MG63 (cell line): ENCODE measurements at places on chromosomes 12 and 14. TPM values are rescaled to one million over a fixed set of nuclear protein-coding genes. Genes with fewer than 3 reads are reported as not detected.

DNA sequence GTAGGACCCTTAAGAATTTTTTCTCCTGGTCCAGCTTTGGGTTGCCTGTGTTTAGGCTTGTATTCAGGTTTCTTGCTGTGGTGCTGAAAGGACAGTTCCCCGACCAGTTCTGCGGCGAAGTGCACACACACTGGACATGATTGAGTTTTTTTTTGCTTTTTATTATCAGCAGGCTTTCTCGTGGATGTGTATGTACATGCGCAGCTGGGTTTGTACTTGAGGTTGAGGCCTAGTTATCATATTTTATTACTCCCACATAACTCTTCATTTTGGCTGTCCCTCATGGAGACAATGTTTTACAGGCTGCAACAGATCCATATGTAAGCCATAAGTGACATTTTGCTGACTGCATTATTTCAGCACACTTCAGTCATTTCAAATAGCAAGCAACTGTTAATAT, 2.5 kb downstream of the SCN8A start:
- DNase-seq = peak; percentile 31

Gene CEP170B
- 7.5 and 13.6 TPM in 2 replicates for total RNA-seq

DNA sequence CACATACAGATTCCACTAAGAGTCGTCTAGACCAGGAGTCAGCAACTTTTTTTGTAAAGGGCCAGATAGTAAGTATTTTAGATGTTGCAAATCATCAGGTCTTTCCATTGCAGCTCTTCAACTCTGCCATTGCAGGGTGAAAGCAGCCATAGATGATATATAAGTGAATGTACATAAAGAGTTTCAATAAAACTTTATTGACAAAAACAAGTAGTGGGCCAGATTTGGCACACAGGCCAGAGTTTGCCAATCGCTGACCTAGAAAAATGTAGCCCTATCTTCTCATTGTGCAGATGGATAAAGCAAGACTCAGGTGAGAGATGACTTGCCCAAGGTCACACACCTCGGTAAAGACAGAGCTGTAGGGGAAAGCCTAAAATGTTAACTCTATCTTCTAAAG, 474.7 kb downstream of the MED13L start:
- DNase-seq = no peak

Gene SOAT2
- total RNA-seq = not detected in 2 replicates

Gene NPFF
- total RNA-seq = not detected in 2 replicates

GRCh38 chr12:53056901-53057300, 7.0 kb downstream of the TNS2 start:
- no peak for DNase-seq

- DNase-seq = no peak
Observed at GRCh38 chr12:17540921-17541320, 549.1 kb downstream of the RERGL start.

GRCh38 chr14:43003845-43004244, 1397.2 kb downstream of the LRFN5 start:
- DNase-seq = no peak

DNA sequence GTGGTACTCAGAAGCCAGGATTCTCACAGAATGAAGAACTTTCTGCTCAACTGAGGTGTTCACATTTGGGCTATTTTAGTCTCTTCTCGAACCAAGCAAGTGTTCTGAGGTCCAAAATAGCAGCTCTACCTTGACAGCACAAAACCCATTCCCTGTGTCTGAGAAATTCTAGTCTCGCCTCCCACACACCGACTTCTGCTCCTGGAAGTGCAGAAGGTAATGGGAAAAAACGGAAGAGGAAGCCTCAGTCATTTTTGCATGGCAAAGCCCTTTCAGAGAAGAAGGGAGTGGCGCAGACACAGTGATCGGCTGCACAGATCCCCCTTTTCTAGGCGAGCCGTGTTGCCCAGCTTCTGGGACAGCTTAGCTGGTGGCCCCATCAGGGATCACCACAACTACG, 31.2 kb upstream of the VPS33A start:
- no peak for DNase-seq

- DNase-seq = peak; percentile 60
Observed at GRCh38 chr14:51368721-51369163, 128.7 kb downstream of the TMX1 start.

DNA sequence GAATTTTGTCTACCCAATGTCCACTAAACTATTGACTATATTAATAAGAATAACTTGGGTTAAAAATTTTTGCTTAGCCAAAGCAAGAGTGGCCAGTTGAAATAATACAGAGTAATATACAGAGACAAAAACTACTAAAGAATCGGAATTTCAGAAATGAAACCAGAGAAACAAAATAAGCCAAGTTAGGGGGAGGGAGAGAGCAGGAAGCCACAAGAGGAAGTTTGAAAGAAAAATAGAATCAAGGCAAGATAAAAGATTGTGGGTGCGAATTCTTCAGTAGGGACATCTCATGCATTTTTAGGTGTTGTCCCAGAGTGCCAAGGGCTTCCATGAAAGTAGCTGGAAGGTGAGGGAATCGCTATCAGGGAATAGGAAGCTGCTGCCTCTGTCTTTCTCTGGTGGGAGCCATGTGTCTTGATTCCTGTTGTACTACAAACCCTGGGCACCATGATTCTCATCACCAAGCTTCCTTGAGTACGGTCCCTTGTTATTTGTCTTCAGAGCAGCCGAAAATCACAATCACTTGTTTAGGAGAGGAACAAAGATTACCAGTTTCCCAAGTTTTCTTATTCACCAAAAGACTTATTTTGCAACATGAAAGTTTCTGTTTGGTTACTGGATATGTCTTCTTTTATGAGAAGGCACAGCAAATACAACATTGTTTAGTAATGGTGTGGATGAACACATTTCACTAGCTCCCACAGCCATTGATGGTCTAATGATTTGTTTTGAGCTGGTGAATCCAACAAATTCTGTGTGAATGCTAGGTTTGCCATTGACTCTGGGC, 16.7 kb downstream of the NEUROD4 start:
- DNase-seq = no peak

Gene CCDC197
- not detected in 2 replicates for total RNA-seq

- DNase-seq = peak; percentile 2
Observed at GRCh38 chr12:66516133-66516532, 162.7 kb downstream of the GRIP1 start.

GRCh38 chr14:85822236-85822635, 292.3 kb downstream of the FLRT2 start:
- DNase-seq = no peak

GRCh38 chr12:22743700-22744099, 118.7 kb downstream of the ETNK1 start:
- DNase-seq = no peak

Gene MTRFR
- total RNA-seq = 17.6 and 27.1 TPM in 2 replicates

DNA sequence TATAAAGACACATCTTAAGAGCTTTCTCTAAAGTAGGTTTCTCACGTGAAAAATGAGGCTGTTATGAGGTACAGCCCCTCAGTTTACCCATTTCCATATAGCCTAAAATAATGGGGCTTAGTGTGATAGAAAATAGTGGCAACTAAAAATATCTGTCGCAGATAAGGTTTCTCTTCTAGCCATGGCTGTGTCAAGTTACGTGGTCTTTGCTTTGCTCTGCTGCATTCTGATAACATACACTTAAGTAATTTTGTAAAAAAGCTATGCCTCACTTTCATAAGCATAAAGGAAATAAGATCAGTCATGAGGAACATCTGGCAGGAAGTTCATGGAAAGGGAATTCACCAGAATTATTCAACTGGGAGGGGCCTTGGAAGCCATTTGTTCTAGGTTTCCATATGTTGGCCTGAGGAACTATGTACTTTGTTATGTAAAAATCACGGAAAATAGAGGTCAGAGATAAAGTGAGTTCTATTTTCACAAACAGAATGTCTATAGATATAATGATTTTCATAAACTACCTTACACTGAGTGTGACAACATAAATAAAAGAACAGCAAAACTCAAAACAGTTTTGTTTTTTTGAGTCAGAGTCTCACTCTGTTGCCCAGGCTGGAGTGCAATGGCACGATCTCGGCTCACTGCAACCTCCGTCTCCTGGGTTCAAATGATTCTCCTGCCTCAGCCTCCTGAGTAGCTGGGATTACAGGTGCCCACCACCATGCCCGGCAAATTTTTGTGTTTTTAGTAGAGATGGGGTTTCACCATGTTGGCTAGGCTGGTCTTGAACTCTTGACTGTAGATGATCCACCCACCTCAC, 195.6 kb upstream of the KRR1 start:
- no peak for DNase-seq

DNA sequence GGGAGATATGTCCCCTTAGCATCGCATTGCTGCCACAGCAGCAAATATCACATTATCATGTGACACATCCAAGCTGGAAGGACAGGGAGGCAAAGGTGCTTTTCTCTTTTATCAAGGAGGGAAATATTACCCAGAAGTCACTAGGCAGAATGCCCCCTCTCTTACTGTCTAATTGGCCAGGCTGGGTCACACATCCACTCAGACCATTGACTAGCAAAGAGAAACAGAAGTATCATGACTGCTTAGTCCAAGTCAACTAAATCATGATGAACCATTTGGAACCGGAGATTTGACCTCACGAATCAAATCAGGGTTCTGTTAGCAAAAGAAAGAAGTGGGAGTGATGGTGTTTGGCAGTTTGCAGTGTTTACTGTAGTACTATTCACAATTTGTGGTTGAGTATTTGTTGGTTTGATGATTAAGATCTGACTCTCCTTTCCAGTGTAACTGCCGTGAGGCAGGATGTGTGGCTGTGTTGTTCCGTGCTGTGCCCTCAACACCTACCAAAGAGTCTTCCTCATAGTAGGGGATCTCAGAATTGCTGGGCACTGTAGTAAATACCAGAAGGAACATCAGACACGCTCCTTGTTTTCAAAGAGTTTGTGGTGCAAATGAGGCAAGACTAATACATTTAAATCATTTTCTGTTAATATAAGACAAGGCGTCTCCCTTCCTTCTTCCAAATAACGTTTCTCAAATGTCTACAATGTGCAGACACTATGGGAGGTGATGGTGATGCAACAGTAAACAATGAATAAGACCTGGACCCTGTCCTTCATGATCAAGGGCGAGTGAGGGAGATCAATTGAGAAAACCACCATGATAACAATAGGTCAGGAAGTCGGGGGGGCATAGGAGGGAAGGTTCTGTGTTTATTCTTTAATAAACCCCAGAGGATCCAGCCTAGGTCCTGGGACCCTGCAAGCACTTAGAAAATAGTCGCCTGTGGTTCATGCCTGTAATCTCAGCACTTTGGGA, 194.4 kb upstream of the CRY1 start:
- DNase-seq = peak; percentile 58

Gene GPR68
- 2.0 and 3.9 TPM in 2 replicates for total RNA-seq

Gene ACSM4
- not detected in 2 replicates for total RNA-seq

Gene MANSC4
- not detected in 2 replicates for total RNA-seq

- no peak for DNase-seq
Observed at GRCh38 chr12:20491290-20491689, 123.0 kb downstream of the PDE3A start.

DNA sequence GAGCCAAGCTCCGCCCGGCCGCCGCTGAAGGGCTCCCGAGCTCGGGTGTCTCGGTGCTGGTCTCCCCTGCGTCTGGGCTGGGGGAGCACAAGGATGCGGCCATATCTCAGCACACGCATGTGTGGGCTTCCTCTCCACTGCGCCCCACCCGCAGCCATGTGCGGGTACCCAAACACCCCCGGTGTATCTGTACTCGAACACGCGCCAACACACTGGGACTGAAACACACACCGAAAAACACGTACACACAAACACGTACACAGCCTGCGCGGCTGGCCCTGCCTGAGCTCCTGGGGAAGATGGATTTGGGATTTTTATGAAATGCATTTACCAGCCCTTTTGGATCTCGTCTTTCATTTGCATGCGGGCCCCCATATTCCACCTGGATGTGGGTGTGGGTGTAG, 897 bp upstream of the TBX3 start:
- no peak for DNase-seq

DNA sequence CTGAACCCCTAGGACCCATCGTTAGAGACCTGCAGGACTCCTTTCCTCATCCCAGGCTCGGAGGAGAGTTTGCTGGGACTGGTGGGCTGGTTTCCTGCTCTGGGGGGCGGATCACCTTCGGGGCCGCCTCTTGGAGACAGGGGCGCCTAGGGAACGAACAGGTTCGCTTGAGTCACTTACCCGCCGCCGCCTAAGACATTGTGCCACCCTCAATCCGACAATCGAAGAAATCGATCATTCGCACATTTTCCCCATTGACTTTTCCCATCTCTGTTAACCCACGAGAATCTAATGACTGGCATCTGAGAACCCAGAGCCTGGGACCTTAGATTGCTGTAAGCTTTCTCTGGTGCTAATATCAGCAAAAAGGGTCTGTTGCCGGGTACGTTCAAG, 322 bp downstream of the SLC39A9 start:
- no peak for DNase-seq

Gene TMTC1
- 9.5 and 10.2 TPM in 2 replicates for total RNA-seq
